Activated T-helper 9 cell treated with anti-CD3 and anti-CD28 coated beads, Interleukin-2, amount 50 U/mL, for 16 hours (primary cell): ENCODE measurements at places on chromosomes 11 and 22.

GRCh38 chr11:50214376-50214775 lies 181.7 kb downstream of the OR4C45 start:
- DNase-seq = no peak

GRCh38 chr22:44671742-44672141 lies 30.3 kb upstream of the PRR5 start:
- DNase-seq = no peak

DNA sequence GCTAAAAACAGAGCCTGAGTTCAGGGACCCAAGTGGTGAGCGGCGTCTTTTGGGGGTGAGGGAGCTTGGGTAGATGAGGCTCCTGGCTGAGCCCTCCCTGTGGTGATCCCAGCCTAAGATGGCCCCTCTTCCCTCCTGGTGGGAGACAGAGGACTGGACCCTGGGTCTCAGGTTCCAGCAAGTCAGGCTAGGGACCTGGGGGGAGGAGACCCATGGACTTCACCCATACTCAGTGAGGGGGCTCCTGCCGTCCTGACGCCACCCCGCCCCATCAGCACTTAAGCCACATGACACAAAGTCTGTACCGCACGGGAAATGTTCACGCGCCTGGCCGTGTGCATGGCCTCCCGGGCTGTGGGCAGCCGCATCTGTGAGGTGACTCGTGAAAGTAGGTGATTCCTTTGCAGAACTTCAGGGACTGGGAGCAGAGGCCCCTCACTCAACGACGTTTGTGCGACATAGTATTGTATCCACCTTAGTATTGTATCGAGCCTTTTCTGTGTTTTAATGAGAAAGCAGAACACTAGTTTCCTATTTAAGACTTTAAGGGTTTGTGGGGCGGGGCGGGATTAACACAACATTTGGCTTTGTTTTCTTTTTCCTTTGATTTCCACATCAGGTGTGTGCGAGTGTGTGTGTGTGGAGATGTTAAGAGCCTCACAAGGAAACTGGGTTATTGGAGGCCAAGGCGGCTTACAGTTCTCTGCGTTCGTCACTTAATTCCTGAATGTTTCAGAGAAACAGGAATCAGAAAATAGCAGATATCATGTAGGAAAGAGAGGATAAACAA lies 18.4 kb upstream of the TMEM191C start:
- no peak for DNase-seq

GRCh38 chr11:47326198-47326597 lies 26.3 kb downstream of the MYBPC3 start:
- DNase-seq = no peak

GRCh38 chr22:23591201-23591791 lies 11.2 kb upstream of the IGLL1 start:
- peak; percentile 12 for DNase-seq

GRCh38 chr11:113022262-113022661 lies 61.0 kb downstream of the NCAM1 start:
- DNase-seq = no peak

DNA sequence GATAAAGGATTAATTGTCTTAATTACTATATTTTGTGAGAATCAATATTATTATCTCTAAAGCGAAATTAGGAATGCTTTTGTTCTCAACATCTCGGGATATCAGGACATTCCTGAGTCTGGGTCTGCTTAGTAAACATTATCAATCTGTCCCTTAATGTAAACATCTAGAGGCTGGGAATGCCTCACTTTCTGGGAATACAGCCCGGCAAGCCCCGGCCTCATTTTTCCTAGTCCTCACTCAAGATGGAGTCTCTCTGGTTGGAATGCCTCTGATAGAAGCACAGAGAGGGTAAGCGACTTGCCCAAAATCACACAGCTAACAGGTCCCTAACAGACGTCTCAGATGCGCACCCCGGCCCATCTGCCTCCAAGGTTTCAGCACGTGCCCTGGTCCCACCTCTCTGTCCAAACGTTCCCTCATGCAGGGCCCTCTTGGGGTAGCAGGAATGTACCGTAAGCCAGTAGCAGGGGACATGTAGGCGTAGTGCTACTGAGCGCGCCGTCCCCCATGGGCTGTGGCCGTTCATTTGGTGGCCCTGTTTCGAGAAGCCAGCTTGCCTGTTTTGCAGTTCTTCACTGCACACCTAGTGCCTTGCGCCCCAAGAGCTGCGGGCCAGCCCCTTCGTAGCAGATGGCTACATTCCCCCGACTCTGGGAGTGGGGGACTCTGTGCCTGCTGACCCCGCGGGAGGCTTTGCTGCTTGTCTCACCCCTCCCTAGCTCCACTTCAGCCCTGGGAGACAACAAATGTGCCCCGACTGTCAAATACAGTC lies 62.2 kb upstream of the FADD start:
- no peak for DNase-seq

GRCh38 chr11:119729581-119729927 lies 554 bp upstream of the NECTIN1 start:
- no peak for DNase-seq

DNA sequence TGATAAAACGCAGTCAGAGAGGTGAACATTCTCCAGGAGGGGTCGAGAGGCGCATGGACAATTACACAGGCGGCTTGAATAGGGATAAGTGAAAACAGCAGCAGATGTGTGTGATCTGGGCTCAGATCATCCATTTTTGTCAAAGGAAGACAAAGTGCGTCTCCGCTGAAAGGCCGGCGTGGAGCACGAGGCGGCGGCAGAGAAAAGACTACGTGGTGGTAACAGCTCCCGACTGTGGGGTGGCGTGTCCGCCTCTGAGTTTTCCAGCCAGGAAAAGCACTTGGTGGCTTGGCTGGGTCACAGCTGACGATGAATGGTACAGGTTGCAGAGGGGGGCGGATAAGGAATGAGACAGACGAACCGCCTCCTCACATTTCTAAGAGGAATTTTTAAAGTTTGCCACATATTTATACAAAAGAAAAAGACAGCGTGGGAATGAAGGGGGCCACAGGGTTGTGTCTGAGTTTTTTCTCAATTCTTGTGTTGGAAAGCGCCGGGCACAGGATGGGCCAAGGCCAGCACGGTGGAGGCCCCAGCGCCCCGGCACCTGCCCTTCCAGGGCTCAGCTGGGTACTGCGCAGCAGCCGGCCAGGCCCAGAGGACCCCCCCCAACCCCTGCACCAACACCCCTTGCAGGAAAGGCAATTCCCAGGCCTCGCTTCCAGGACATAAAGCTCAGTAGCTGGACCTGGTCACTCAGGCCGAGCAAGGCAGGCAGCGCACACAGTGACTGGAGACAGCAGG lies 80.4 kb downstream of the TRMU start:
- DNase-seq = no peak

- DNase-seq = no peak
These were observed 238.7 kb upstream of the ANO3 start for GRCh38 chr11:26093206-26093605.

DNA sequence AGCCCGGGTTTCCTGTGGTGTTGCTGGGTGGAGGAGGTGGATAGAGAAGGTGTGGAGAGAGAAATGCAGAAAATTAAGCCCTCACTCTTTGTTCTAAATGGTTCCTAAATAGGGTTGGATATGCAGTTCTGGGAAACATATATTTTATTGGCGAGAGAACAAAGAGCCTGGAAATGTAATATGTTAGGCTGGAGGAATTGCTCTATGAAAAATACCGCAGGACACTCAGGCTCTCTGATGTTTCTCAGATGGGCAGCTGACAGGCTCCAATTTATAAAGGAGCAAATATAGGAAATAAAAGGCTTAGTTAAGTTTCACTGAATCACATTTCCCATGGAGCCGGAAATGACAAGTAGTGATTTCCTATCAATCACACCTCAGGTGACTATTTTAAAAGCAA lies 428.0 kb downstream of the TMEM135 start:
- no peak for DNase-seq

- no peak for DNase-seq
These were observed 1167.6 kb downstream of the JRKL start for GRCh38 chr11:97557399-97557798.

DNA sequence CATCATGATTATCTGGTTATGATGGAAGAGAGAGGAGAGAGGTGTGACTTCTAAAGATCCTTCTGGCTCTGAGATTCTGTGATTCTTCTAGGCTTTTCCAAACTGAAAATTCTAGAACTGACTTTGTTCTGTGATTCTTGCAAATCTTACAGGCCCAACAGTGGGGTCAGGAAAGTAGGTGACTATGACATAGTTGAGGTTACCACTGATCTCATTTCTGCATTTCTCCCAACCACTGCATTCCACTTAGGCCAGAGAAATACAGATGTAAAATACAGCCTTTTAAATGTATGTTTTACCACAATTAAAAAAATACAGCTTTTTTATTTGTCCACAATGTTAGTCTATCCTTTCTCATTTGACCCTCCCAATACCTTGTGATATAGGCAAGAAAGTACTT lies 83.7 kb downstream of the STIM1 start:
- DNase-seq = no peak

- DNase-seq = no peak
These were observed 5.3 kb upstream of the KCNQ1OT1 start for GRCh38 chr11:2704896-2705606.

DNA sequence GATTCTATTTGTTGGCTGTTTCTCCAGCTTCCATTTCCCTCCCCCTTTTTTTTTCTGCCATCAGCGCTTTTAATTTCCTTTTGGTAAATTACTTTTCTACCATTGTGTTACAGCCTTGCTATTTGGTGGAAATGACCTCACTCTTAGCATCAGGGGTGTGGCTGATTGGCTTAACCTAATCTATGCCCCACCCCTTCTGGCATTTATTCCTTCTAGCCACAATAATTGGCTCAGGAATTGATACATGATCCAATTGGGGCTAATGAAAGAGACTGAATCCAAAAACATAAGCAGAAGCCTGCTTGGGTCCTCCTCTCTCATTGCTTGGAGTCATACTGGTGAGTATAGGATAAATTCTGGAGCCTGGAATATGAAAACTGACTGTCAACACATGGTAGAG lies 402.4 kb upstream of the LRRC4C start:
- DNase-seq = no peak

GRCh38 chr11:38307455-38307854 lies 1709.4 kb upstream of the RAG2 start:
- no peak for DNase-seq

DNA sequence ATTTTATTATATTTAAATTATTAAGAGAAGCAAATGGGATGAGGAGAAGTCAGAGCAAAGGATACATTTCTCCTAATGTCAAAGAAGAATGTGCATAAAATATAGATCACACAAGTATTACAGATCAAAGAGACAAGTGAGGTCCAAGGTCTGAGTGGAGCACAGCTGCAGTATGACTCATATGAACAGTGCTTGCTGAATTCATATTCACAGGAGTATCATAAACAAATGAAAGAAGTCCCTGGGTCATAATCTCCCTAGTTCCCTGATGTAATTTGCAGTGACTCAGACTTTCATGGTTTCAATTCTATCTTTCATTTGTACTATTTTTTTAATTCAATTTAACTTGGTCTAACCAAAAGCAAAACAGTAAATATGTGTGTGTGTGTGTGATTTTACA lies 499.0 kb upstream of the CCDC179 start:
- DNase-seq = no peak

GRCh38 chr11:47216121-47216798 lies 1.5 kb downstream of the DDB2 start:
- DNase-seq = peak; percentile 58

- no peak for DNase-seq
These were observed 60.6 kb upstream of the RDX start for GRCh38 chr11:110356762-110357671.

DNA sequence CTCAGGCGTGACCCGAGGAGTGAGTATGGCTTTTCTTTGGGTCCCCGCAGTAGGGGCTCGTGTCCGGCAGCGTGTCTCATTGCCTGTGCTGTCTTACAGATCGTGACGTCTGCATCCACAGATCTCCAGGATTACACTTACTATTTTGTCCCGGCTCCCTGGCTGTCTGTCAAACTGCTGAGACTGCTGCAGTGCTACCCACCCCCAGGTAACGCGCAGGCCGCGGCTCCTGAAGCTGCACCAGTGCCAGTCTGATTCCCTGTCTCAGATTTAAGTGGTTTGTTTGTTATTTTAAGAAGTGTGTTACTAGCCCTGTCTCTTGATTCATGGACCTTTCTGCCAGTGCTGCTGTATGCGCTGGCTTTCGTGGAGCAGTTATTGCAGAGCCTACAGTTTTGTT lies 52.0 kb downstream of the MUC6 start:
- DNase-seq = no peak

DNA sequence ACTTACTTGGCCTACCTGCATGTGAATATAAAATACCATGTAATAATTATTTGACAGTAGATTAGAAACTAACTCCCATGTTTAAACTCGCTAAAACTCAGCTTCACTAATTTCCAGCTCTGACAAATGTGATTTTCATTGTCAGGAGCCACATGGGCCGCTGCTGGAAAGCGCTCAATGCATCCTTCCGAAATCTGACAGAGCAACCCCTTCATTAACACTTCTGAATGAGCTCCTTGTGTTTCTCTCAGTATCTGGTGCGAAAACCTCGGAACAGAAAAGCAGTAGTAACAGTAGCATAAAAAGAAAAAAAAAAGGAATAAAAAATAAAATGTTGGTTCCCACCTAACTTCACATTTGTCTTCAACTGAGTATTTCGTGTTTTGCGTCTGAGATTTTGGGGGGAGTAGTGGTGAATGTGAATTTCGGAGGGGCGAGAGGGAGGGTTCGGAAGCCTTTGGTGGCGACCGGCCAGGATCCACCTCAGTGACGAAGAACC lies 710 bp downstream of the MTCH2 start:
- DNase-seq = no peak

DNA sequence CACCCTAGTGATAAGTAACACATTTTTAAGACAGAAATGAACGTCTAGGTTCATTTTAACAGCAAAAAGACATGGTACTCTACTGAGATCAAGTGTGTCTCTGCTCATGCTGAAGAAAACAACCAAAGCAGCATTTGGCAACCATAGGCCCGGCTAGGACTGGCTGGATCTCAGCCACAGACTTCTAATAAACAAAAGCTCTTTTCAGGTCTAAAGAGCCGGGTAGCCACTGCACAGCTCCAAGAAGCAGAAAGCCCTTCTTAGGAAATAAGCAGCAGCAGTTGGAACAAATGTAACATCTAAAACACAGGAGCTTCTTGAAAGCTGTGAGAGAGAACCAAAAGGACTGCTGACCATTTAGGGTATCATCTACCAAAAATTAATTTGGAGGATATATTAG lies 37.6 kb downstream of the PITPNB start:
- DNase-seq = no peak

DNA sequence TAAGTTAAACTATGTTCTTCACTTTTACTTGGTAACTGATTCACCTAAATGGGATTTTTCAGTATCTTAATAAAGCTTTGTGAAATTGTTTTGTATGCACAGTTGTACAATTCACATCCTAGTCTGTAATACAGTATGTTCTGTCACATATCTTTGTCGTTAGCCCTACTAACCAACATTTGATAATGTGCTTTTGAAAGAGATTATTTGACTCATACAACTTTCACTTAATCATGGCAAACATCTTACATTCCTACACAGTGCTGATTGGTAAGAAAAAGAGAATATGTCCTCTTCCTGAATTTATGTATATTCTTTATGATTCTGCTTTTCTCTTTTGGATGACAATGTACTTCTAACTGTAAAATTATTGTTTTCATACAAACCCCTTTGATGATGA lies 234.5 kb downstream of the METTL15 start:
- no peak for DNase-seq
